ENCODE measurements at places on chromosomes 3 and 15. TPM values are rescaled to one million over a fixed set of nuclear protein-coding genes. Genes with fewer than 3 reads are reported as not detected.

GOLGA8T gene
- not detected for total RNA-seq

DNA sequence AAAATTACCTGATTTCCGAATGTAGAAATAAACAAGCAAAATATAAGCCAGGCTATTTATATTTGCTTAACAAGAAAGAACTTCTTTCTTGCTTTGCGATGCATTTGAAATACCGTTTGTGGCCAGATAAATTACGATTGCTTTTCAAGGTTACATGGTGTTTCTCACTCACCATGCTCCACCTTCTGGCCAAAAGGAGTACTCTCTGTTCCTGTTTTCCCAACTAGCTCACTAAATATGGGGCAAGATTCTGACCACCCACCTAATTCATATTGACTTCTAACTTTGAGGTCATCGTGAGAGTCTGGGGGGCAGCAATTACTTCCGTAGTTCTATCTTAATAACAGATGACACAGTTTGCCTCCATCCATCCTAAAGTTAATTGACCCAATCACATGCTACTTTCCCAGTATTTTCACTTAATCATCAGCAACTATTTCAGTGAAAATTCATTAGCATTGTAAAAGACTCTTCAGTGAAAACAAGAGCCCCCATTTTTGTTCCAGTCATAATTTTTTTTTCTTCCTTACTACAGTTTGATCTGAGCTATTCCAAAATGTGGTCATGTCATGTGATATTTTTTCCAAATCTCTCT, 25.9 kb downstream of the ACP3 start:
- DNase-seq = no peak

GRCh38 chr3:24490151-24490550, 4.5 kb downstream of the THRB start:
- DNase-seq = no peak

C15orf62 gene
- 25.2 TPM for total RNA-seq

GRCh38 chr3:126541628-126542339, 16.9 kb downstream of the C3orf22 start:
- peak; percentile 32 for DNase-seq

DNA sequence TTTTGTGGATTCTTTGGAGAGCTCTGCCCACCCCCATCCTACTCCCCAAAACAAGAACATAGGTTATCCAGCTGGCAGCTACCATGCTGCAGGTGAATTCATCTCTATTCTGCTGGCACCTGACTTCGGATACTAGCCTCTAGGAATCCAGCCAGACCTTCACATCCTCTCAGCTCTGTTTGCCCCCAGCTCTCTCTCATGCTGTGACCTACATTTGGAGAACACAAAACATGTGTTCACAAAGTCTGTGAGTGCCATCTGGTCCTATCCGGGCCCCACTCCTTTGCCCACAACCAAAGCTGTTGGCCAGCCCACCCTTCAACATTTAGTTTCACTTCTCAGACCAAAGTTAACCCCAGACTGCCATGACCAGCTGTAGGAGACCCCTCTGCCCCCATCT, 89.4 kb upstream of the C3orf80 start:
- no peak for DNase-seq

FGD5 gene
- 15.5 TPM for total RNA-seq

DNA sequence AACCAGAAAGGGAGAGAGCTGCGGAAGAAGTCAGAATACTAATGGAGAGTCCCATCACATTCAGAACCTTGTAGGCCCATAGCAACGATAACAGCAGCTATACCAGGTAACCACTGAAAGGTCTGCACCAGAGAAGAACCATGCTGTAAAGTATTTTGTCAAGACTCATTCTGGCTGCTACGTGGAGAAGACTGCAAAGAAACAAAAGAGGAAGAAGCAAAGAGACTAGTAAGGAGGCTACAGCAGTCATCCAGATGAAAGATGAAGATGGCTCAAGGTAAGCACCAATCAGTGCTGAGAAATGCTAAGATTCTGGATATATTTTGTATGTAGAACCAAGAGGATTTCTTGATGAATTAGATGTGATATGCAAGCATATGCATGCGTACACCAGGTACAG, 39.6 kb downstream of the ACAP2 start:
- no peak for DNase-seq

DNA sequence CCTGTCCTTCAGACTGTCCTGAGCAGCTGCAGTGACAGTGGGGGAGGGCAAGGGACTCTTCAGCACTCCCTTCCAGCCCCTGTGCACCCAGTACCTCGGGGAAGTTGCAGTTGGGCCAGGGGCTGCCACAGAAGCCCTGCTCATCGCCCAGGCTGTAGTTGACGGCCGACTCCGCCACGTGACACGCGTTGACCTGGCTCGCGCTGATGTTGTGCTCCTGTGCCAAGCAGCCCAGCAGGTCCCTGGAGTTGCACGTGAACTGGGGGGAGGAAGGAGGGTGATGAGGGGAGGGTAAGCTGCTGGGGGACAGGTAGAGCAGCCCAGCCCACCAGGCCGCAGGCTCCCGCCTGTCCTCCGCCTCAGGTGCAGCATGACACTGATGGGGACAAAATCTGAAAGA, 101.2 kb downstream of the SEC22A start:
- DNase-seq = no peak

TF gene
- 5.0 TPM for total RNA-seq

A4GNT gene
- not detected for total RNA-seq

DNA sequence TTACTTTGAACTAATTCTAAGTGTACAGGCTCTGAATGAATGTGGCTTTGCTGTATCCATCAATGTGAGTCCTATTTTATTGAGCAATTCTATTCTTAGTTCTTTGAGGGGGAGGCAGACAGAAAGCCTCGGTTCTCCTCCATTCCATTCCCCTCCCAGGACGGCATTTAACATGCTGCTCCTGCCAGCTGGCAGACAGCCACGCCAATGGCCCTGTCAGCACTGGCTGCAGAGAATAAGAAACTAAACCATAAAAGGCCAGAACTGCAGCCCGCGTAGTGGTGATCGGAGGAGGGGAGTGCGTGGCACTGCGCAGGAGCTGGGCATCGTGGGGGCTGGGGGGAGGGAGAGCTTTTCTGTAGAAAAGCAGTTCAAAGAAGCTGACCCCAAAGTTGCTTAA, 76.0 kb upstream of the HACD2 start:
- DNase-seq = peak; percentile 83

DNA sequence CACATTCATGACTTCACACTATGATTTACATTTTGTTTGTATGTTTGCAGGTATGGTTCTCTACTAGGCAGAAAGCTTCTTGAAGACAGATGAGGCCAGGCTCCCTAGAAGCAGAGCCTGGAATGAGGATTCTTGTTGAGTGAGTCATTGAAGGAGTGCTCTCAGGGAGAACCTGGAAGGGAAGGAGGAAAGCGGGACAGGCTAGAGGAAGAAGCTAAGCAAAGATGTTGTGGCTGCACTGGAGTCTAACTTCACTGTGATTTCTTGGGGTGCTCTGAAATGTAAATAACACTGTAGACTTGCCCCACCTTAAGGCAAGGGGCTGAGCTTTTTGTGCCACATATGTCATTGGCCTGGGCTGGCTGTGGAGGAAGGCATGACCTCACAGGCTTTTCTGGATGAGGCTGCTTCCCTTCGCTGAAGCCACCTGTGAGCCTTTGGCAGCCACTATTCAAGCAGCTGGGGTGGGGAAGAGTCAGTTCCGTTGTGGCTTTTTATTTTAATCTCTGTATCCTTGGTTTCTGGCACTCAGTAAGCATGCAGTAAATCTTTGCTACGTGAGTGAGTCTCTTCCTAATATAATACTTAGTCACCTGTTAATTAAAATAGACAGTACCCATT, 307.3 kb downstream of the SV2B start:
- no peak for DNase-seq
